ENCODE measurements at places on chromosomes 11 and 22.

- ATAC-seq, result no peak
Observed at GRCh38 chr22:49400941-49401598, 426.6 kb downstream of the BRD1 start.

DNA sequence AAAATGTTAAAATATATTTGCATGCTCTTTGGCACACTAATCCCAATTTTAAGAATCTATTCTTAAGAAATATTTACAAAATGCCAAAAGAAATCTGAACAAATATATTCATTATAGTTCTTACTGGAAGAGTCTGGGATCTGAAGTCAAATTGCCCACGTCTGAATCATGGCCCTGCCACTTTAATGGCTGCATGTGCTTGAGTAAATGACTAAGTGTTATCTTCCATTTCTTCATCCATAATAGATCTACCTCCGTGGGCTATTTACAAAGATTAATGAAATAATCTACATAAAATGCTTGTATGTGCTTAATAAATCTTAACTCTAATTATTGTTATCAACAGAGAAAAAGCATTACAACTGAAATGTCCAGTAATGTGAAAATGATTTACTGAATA is 24.5 kb upstream of the DKK3 start:
- no peak for ATAC-seq

- ATAC-seq, result no peak
Observed at GRCh38 chr22:24140357-24140756, 40.9 kb upstream of the SUSD2 start.

DNA sequence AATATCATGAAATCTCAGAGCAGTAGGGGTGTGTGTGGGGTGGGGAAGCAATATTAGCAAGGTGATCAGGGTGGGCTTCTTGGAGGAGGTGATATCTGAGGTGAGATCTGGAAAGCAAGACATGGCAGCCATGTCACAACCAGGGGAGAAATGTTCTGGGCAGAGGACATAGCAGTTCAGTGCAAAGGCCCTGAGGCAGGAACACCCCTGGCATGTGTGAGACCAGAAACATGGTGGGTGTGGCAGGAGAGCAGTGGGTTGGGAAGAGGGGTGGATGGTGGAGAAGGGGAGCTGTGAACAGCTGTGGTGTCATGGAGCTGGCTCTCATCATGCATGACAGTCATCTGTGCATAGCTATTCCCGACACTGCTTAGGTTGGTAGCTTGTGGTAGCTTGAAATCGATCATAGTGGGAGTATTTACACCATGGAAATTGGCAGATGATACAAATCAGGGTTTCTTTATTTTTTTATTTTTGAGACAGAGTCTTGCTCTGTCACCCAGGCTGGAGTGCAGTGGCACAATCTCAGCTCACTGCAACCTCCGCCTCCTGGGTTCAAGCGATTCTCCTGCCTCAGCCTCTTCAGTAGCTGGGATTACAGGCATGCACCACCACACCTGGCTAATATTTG is 17.9 kb upstream of the MPPED1 start:
- no peak for ATAC-seq

GRCh38 chr11:65912845-65913244 is 6.0 kb downstream of the C11orf68 start:
- ATAC-seq, result no peak

GRCh38 chr11:118497831-118498230 is 29.4 kb upstream of the TTC36 start:
- peak; percentile 54 for ATAC-seq

GRCh38 chr11:125999234-125999880 is 53.5 kb downstream of the VSIG10L2 start:
- no peak for ATAC-seq

DNA sequence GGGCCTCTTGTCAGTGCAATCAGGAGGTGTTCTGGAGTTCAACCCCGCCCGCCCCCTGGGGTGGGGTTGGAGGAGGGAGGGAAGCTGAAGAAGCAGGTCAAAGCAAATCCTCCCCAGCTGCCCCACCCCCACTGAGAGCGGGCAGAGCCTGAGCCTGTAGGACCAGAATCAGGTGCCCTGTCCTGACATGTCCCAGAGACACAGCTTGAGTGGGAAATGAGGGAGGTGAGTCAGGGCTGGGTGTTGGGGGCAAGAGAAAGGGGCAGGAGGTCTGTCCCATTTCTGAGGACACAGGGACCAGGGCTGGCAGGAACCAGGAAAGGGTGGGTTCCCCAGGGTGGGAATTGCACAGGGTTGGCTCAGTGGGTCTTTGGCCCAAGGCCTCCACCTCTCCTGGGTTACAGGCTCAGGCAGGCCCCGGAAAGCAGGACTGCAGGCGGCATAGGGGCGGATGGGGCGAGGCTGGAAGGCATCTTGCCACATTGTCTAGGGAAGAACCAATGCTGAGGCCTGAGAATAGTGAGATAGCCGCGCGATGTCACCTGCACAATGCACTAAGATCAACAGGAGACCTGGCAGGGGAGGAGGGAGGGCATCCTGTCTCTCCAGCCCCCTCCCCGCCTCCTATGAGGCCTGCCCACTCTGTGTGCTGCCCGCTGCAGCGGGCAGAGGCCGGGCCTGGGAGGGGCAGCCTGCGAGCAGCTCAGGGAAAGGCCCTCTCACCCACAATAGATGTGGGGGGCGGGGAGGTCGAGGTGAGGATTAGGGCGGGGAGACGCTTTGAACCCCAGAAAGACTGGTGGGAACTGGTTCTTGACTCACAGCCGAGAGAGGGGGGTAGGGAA is 32.4 kb downstream of the NECTIN1 start:
- ATAC-seq, result peak; percentile 33

- ATAC-seq, result no peak
Observed at GRCh38 chr11:15651816-15652215, 537.1 kb downstream of the INSC start.

DNA sequence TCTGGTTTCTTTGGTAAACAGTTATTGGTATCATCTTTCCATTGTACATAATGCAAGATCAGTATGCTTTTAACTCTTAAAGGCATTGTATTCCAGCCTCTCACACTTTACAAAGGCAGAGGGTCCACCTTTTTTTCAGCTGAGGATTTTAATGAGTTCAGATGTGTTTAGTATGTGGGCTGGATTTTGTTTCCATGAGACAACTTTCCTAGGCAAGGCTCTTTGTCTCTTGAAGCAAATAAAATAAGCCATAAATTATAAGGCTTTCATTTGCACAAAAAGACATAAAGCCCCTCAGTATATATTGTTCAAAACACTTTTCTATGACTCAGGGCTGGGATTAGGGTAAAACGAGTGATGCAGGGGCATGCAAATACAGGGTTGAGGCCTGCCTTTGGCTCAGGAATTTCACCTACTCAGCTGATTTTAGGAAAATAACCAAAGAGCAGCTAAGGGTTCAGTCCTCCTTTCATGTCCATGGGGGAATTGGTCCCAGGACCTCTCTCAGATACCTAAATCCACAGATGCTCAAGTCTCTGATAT is 7.6 kb downstream of the MMP20 start:
- ATAC-seq, result peak; percentile 71

DNA sequence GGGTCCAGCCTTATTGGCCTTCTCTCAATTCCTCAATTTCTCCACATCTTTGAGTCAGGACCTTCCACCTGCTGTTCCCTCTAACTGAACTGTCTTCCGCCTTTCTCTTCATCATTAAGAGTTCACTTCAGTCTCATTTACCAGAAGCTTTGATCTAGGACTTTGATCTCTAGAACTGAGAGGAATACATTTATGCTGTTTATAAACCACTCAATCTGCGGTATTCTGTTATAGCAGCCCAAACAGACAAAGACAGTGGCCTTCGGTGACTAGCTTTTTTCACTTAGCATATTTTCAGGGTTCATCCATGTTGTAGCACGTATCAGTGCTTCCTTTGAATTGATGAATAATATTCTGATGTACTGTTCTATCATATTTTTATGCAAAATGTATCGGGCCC is 10.5 kb downstream of the CLPB start:
- ATAC-seq, result no peak

DNA sequence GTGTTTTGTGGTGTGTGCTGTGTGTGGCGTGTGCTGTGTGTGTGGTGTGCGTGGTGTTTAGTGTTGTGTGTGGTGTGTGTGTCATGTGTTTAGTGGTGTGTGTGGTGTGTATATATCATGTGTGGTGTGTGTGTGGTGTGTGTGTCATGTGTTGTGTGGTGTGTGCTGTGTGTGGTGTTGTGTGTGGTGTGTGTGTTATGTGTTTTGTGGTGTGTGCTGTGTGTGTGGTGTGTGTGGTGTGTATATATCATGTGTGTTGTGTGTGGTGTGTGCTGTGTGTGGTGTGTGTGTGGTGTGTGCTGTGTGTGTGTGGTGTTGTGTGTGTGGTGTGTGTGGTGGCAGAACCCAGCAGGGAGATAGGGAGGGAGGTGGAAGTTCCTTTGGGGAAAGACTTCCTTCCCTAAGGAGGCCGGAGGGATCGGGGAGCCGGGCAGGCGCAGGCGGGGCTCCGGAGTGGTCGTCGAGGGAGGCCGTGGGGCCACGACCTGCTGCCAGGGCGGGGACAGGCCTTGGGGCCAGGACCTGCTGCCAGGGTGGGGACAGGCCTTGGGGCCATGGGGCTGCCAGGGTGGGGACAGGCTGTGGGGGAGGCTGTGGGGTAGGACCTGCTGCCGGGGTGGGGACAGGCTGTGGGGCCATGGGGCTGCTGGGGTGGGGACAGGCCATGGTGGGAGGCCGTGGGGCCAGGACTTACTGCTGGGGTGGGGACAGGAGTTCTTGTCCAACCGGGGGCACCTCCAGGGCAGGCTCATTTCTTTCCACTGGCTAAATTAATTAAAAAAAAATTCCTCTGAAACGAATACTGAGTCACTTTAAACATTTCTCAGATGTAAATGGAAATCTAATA is 15.2 kb downstream of the PIM3 start:
- ATAC-seq, result peak; percentile 43

DNA sequence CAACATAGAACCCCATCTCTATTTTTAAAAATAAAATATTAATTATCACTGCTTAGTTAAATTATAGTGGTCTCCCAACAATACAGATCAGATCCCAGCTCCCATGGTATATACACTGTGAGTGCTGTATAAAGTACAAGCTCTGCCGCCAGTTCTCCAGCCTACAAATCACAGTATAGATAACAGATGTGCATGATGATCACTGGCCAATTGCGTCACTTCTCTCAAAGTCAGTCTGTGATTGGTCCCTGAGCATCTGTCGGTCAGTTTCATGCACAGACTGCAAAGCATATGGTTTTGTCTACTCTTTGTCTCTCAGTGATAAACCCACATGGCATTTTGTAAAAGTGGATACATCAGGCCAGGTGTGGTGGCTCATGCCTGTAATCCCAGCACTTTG is 15.7 kb downstream of the PPARA start:
- ATAC-seq, result no peak

DNA sequence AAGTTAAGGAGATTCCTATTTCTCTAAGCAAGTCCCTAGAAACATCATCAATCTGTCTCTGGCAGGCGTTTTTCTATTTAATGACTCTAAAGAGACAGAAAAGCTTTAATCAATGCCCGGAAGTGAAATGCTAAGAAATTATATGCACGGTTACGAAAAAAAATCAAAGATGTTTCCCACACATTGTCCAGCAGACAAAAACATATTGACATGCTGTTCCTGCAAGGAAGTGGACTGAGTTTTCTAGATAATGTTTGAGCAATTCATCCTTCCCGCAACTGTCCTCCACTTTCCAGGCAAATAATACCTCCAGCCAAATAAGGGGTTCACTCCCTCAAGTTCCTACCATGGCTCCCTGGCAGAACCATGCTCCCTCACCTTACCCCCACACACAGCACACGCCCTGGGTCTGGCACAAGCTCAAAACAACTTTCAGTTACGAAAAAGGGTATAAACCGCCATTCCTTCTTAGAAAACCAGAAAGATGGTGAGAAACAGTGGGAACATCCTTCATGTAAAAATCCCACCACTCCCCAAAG is 29.6 kb downstream of the GALNT18 start:
- no peak for ATAC-seq

DNA sequence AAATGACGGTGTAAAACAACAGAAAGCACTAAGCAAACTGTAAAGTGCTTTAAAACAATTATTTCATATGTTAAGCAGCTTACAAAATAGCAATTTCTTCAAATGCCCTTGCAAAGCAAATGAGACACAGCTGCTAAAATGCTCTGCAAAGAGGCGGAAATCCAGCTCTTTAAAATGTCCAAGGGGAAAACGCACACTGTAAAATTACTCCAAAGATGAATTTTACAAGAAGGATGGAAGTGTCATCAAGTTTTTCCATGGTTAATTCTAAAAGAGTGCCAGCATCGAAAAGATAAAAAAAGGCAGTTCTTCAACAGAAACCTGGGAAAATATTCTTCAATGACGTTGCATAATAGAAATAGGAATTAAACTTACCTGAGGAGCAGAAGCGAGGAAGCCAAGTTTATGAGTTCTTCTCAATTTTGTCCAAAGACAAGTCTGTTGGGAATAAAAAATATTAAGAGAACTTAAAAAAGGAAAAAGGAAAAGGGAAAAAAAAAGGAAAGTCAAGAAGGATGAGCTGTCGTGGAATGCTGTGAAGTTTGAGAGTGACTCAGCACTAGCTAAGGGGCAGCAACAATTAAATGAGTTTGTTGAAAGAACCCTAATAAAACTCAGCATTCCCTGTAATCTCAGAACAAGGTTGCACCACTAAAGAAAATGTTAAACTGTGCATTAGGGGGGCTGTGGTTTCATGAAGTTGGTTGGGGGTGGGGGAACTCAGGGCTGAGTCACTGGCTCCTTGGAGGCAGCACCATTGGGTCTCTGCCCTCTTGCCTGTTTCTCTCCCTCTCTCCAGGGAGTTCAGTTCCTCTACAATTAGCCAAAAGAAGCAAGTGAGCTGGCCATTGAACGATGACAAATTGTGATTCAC is 64.2 kb upstream of the BLID start:
- peak; percentile 64 for ATAC-seq

DNA sequence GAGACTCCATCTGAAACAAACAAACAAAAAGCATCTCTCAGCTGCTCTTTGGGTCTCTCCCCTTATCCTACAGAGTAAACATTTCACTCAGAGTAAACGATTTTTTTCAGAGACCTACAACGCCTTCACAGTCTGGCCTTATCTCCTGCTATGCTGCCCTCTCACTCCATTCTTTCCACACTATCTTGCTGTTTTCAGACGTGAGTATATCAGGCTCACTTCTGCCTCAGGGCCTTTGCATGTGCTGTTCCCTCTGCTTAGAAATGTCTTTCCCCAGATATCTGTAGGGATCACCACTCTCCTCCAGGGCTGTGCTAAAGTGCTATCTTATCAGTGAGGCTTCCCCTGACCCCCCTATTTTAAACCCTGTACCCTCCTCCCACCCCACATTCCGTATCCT is 6.5 kb downstream of the RIBC2 start:
- ATAC-seq, result no peak
